ENCODE measurements at places on chromosomes 3 and 15.

DNA sequence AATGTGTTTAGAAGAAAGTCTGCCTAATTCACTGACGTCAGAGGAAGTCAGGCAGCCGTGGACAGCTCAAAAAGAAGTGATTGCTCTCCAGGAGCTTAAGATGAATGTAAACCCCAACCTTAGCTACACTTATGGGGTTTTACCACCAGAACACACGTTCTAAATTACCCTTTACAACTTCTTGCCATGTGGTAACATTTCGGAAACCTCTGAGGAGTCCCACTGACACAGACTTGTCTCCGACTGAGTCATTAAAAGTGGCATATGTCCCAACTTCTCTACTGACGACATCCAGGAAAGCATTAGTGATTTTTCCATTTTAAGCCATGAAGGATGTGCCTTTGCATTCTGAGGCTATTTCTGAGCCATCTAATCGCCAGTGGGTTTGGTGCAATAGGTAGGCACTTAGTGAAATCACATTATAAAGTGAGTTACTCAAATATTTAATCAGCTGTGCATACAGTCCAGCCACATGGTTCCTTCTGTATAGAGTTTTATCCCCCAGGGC lies 32.4 kb downstream of the C2CD4A start:
- DNase-seq = no peak

GRCh38 chr3:22585911-22586310 lies 617.2 kb upstream of the UBE2E2 start:
- no peak for DNase-seq

- DNase-seq = no peak
These were observed 1056.8 kb downstream of the ROBO2 start for GRCh38 chr3:78096488-78097255.

DNA sequence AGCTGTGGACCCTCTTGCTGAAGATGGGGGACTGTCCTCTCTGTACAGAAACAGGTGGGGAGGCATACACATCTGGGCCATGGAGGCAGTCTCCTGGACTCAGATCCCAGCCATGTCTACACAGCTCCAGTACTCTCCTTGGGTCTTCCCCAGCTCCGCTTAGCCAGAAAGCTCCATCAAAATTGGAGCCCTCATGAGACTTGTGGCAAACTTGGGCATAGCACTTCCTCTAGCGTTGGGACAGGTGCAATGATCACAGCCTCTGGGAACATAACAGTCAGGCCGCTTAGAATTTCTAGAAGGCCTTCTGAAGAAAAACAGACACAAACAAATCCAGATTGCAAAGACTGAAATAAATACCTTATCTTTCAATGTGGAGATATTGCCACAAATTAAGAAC lies 634.3 kb upstream of the GOLIM4 start:
- DNase-seq = no peak

DNA sequence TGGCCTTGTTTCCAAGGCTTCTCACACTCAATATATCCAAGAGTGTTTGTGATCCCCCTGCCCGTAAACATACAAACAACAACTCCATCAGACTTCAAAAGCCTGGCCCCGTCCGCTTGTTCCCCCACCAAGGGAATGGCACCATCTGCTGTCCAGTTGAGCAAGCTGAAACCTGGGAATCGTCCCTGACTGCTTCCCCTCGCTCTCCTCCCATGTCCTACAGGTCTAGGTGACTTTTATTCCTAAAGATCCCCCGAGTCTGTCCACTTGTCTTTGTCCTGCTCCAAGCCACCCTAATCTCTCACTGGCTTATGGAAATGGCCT lies 27.9 kb upstream of the FAM174B start:
- peak; percentile 4 for DNase-seq

- DNase-seq = no peak
These were observed 42.3 kb downstream of the KCNH8 start for GRCh38 chr3:19190602-19191001.

DNA sequence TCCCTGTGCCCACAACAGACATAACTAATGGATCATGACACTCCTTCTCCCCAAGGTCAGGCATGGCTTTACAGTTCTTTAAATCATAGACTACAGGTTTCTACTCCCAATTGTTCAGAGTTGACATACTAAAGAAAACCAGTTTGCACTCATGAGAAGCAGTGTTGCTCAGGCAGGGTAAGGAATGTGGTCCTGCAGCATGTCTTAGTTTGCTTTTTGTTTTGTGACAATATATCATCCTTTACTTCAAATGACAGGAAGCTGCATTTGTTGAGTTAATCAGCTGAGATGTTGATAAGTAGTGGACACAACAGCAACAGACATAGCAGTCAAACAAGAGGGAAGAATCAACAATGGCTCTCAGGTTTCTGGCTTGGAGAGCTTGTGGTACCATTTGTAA lies 267.5 kb downstream of the SLCO3A1 start:
- DNase-seq = no peak

- no peak for DNase-seq
These were observed 54.9 kb upstream of the ATP2B2 start for GRCh38 chr3:10560060-10560861.

GRCh38 chr3:107928084-107928445 lies 162.8 kb downstream of the CD47 start:
- DNase-seq = no peak

- DNase-seq = no peak
These were observed 9.1 kb upstream of the FEM1B start for GRCh38 chr15:68268405-68268804.

DNA sequence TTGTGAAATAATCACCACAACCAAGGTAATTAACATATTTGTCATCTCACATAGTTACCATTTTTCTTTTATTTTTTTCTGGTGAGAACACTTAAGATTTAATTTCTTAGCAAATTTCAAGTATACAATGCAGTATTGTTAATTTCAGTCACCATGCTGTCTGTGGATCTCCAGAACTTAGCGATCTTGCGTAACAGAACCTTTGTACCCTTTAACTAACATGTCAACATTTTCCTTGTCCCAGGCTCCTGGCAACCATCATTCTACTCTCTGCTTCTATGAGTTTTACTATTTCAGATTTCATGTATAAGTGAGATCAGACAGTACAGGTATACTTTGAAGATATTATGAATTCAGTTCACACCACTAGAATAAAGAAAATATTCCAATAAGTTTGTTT lies 154.4 kb downstream of the KCNAB1 start:
- no peak for DNase-seq

- no peak for DNase-seq
These were observed 66.9 kb downstream of the RNF13 start for GRCh38 chr3:149879872-149880271.

GRCh38 chr3:69122403-69122802 lies at the start of gene LMOD3:
LMOD3 (minus strand) TSS chr3:69122595; CDS start chr3:69122386, 209 bp downstream.
- DNase-seq = no peak

DNA sequence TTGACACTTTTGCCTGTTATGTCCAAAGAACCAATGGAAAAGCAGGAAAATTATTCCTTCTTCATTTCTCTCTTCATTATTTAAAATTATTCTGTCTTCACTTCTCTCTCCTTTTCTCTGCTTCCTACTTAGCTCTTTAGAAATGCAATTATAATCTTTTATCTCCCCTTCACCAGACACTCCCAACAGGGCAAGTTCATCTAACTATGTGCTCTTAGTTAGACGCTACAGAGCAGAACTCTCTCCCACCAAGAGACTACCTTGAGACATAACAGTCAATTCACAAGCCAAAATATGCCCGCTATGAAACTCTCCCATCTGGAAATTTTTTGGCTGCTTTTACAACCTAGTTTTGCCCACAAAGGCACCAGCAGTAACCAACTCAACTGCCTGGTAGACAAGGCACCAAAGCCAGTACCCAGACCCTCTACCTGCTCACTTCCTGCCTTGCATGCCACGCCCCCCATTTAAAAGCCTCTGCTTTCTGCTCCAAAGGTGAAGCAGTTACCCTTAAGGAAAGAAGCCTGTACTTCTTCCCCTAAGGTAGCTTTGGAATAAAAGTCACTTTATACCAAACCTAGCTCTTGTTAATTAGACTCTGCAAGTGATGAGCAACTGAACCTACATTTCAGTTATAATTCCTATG lies 28.1 kb downstream of the CCRL2 start:
- no peak for DNase-seq

DNA sequence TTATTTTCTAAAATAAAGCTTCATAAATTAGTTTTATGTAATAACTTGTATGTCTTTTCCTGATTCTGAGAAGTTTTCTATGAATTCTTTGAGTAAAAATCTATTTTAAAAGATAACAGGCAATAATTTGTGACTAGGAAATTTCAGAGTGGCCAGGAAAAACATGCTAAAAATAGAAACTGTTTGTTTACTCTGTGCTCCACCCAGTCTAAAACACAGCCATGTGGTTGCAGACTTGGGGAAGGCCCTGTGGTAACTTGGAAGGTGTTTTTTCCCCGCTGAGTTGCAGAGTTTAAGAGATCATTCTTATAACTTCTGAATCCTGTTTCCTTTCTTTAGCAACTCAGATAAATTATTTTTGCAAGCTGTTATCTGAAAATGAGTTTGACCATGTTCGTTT lies 21.9 kb downstream of the PLCL2 start:
- DNase-seq = no peak

DNA sequence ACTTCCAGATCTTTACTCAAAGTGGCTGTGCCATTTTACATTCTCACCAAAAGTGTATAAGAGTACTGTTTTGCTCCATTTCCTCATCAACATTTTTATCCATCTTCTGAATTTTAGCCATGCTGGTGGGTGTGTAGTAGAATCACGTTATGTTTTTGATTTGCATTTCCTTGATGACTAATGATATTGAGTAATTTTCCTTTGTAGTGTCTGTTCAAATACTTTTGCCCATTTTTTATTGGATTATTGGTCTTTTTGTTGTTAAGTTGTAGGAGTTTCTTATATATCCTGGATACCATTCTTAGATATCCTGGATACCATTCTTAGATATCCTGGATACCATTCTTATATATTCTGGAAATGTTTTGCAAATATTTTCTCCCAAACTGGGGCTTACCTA lies 344.9 kb downstream of the LRRC3B start:
- DNase-seq = no peak

DNA sequence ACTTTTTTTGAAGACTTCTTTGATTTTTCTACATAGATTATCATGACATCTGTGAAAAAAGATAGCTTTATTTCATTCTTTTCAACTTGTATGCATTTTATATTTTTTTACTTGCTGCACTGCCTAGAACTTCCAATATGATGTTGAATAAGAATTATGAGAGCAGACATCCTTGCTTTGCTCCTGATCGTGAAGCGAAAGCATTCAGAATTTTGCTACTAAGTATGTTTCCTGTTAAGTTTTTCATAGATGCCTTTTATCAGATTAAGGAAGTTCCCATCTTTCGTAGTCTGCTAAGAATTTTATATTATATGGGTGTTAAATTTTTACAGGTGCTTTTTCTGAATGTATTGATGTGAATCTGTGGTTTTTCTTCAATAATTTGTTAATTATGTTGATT lies 163.4 kb upstream of the GADL1 start:
- DNase-seq = no peak

DNA sequence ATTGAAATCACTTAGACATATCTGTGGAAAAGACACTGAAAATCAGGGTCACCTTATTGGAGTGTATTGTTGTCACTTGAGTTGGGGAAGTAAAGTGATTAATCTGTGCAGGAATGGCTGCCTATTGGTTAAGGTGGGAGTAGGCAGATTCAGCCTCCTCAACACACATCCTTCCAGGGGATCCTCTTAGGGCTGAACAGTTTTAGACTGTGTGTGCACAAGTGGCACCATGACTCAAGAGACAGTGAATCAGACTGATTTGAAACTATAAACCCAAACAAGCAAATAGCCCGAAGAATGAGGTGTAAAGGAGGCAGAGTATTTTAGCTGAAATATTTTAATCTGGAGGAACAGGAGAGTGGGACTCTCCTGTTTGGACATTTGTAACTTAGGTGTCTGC lies 4.9 kb downstream of the ABHD17C start:
- DNase-seq = no peak

DNA sequence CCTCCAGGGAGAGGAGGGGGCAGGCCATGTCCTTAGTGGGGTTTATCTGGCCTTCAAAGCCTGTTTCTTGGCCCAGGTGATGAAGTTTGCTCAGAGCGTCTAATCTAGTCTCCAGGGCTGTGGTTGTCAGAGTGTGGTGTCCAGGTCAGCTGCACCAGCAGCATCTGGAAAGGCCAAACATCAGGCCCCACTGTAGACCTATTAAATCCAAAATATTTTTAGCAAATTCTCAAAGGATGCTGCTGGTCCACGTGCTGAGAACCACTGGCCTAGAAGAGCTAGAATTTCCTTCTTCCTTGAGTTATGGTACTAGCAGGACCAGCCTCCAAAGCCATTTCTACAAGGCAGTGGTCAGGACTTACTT lies 28.9 kb downstream of the SLC28A1 start:
- no peak for DNase-seq

GRCh38 chr3:130935761-130936492 lies 42.0 kb downstream of the ATP2C1 start:
- DNase-seq = no peak

DNA sequence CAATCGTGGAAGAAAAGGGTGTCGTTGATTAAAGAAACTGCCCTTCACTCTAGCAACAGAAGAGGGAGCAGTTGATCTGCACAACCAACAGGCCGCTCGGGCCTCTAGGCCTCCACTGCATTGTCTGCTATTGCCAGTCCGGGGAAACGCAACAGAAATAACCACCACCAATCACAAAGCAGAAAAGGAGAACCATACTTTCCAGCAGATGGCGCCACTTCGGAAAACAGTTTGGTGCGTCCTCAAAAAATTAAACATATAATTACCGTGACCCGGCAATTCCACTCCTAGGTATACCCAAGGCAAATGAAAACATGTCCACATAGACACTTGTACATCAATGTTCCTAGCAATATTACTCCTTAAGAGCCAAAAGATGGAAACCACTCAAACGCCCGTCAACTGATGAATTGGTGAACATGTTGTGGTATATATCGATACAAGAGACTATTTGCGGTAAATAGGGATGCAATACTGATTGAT lies 154.1 kb downstream of the TJP1 start:
- DNase-seq = peak; percentile 74

GRCh38 chr3:188827576-188827975 lies 344.2 kb upstream of the TPRG1 start:
- no peak for DNase-seq

- DNase-seq = no peak
These were observed 204.3 kb upstream of the UBE3A start for GRCh38 chr15:25643120-25643519.

- DNase-seq = peak; percentile 2
These were observed 16.9 kb upstream of the MEX3B start for GRCh38 chr15:82062479-82063454.

- DNase-seq = no peak
These were observed 2.5 kb downstream of the AMOTL2 start for GRCh38 chr3:134371542-134372324.

DNA sequence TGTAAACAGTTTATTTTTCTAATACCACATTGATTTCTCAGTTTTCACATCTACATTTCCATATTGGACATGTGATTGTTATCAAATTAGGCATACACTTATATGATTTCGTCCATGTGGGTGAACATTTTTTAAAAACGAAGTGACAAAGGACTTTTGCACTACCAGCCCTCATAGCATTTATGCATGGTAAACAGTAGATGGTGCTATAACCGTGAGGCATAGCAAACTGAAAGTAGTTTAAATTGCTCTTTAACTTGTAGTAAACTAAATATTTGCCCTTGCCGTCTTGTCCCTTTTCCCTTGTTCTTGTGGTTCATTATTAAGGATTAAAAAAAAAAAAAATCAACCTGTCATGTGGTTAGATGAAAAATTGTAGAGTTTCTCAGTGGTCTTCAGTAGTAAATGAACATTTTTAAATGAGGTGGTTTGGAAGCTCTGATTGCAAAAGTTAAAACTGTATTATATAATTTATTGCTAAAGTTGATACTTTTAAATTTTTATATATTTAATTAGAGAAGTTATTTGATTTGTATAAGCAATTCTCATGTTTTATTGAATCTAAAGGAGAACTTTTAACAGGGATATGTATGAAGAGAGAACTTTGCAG lies 24.0 kb downstream of the STX19 start:
- DNase-seq = peak; percentile 16

- DNase-seq = peak; percentile 55
These were observed 34.5 kb downstream of the IL17RD start for GRCh38 chr3:57130571-57131209.

Data from DMS153 (cell line).